A549 (cell line): ENCODE measurements at places on chromosomes 4 and X. TPM values are rescaled to one million over a fixed set of nuclear protein-coding genes. Genes with fewer than 3 reads are reported as not detected.

Gene CXXC4
- 0.03 to 0.04 TPM (median 0.03 TPM) in 3 replicates for polyA plus RNA-seq

Gene RUFY3
- 8.1 to 8.7 TPM (median 8.1 TPM) in 3 replicates for polyA plus RNA-seq

- DNase-seq = no peak
Observed at GRCh38 chr4:16665942-16666551, 232.4 kb downstream of the LDB2 start.

DNA sequence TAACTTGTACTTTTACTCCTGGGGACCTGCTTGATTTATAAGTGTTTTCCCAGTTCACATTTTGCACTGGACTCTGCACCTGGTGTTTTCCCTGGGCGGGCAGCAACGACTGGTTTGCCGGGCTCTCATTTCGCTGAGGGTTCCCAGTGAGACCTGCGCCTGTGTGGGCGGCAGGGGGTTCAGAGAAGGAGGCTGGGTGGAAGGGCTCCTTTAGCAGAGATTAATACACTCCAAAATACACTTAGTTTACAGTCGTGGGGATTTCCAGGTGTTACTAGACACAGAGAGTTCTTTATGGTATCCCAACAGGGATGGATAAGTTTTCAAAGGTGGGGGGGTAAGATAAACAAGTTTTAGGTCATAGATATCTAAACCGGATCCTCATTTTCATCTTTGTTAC is 53.0 kb upstream of the SHISA3 start:
- no peak for DNase-seq

Gene ARX
- 0.21 to 0.46 TPM (median 0.40 TPM) in 3 replicates for polyA plus RNA-seq

GRCh38 chr4:169854090-169854489 is 96.3 kb upstream of the HPF1 start:
- no peak for DNase-seq

DNA sequence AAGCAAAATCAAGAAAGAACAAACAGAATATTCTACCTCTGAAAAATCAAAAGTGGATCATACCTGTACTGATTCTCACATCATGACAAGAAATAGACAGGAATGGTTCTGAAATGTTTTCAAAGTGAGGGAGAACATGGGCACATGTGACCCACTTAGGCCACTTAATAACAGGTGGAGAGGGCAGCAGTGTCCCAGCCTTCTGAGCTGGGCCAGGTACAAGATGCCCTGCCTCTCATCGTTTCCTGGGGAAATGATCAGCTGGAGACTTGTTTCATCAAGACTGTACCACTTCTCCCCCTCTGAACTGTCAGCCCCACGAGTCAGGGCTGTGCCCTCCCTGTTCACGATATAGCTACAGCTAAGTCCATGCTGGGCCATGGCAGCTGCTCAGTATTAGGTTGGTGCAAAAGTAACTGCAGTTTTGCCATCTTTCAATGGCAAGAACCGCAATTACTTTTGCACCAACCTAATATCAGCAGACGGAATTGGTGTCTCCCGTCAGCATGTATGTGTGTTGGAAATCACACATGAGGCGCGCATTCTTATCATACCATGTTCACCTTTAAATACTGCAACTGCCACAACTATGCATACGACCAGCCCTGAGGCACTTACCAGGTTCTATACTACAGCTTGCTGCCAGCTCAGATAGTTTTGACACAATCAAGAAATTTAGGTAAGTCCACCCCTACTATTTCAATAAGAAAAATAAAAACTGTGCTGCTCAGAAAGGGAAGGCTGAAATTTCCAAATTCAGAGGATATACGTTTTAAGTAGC is 71.4 kb downstream of the GATB start:
- no peak for DNase-seq

GRCh38 chr4:25727711-25728493 is 72.3 kb downstream of the SLC34A2 start:
- no peak for DNase-seq

DNA sequence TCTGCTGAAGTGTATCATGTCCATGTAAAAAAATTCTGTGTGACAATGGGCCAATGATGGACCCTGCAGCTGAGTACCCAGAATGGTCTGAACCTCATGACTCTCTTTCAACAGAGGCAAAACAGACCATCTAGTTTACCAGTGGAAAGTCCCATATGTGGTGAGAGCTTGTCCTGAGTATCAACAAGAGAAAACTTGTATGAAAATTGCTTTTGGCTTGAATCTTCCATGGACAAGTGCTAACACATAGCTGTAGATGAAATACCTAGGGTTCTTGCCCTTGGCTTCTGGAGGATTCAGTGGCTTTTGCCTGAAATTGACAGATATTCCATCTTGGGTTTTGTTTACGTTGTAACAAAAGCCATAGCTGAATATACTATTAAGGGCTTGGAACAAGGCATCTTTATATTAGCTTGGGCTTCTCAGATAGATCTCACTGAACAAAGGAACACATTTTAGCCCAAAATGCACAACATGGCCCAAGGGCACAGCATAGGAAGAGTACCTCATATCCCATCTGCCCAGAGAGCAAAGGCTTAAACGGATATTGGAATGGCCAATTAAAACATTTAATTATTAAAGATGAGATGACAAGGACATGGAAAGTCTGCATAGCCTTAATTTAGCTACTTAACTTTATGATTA is 128.5 kb upstream of the HPGD start:
- no peak for DNase-seq

Gene OPRPN
- not detected in 3 replicates for polyA plus RNA-seq

DNA sequence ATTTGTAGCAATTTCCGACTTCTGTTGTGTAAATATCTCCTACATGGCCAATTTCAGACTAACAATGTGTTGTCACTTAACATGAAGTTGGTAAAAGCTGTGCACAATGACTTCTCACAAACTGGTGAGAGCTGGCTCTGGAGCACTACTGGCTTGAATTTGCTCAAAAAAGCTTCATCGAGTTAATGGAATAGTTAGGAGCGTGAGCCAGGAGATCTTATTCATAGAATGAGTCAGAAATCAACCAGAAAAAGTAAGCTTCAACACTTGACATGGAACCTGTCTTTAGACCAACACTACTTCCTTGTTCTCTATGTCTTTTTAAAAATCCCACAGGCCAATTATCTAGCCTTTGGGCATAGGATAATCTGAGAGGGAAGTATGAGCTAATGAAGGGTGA is 7.9 kb upstream of the CHRDL1 start:
- DNase-seq = no peak

GRCh38 chr4:4867375-4868039 is 8.0 kb downstream of the MSX1 start:
- DNase-seq = no peak

GRCh38 chrX:112820364-112821268 is 20.0 kb downstream of the AMOT start:
- DNase-seq = no peak

DNA sequence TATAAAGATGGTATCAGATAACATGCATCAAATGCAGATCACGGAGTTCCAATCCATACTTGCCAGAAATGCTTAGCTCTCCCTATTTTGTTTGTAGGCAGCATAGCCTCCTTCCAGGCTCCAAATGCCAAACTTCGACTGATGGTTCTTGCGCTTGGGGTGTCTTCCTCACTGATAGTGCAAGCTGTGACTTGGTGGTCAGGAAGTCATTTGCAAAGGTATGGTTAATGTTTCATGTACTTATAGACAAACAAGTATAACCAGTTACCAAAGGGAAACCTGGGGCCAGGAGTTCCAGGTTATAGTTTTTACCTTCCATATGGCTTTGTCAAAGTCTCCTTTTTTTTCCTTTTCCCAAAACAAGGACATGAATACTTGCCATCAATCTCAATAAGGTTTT is 5.3 kb downstream of the CWH43 start:
- DNase-seq = no peak

Gene CT45A2
- polyA plus RNA-seq = not detected in 3 replicates

- no peak for DNase-seq
Observed at GRCh38 chr4:144338148-144338547, 197.6 kb upstream of the GYPA start.

Gene P2RY4
- not detected in 3 replicates for polyA plus RNA-seq

- no peak for DNase-seq
Observed at GRCh38 chrX:16558489-16558888, 91.5 kb upstream of the S100G start.

DNA sequence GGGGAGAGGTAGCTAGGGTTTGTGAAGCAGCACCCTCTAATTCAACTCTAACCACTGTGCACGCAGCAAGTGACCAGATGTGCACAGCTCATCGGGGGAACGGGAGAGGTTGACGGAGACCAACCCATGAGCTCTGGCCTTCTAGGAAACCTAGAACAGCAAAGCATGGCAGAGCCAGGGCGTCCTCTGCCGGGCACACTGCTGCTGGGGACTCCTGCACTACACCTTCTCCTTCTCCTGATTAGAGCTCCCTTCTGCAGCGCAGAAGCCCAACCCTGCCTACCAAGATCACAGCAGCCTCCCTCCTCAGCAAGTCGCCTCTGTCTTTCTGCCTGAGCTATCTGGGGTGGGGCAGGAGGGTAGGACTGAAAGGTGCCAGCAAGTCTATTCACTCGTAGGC is 252.3 kb upstream of the PSAPL1 start:
- no peak for DNase-seq

Gene F9
- polyA plus RNA-seq = not detected in 3 replicates

Gene NLRP2B
- polyA plus RNA-seq = not detected in 3 replicates

GRCh38 chrX:136781180-136781797 is 557 bp upstream of the ARHGEF6 start:
- DNase-seq = no peak

- DNase-seq = no peak
Observed at GRCh38 chrX:96621811-96622210, 62.8 kb upstream of the DIAPH2 start.

Gene F8A2
- polyA plus RNA-seq = not detected in 3 replicates

DNA sequence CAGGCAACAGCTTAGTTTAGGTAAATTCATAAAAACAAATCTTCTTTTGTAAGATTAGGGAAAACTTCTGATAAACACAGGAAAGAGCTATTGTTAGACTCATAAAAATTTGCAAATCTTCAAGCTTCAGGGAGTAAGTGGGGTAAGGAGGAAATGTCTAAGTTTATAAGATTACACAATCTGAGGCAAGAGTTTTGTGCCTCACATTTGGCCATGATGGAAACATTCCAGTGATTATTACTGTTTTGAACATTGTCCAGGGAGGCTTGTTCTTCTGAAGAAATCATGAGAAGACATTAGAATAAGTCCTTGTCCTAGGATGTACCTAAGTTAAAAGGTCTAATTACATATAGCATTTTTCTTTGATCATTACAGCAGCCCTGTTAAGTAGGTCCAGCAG is 72.8 kb downstream of the MAOB start:
- DNase-seq = no peak

DNA sequence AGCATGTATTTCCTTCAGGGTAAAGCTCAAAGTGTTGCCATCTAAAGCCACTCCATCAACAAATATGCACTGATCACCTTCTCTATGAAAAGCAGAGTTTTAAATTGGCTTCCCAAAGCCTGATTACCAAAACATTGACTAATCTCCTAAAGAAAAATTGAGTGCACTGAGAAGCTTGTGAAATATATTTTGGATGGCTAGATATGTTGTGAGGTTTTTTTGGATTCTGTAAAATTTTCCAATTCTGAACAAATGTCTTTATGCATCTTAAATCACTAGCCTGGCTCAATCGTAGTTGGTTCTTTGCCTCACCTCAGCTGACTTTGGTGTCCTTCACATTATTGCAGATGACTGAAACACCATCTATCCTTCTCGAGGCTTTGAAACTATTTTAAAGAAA is 14.9 kb upstream of the EXOSC9 start:
- DNase-seq = no peak

Gene PF4V1
- not detected in 3 replicates for polyA plus RNA-seq

- DNase-seq = no peak
Observed at GRCh38 chr4:88587306-88587705, 5.0 kb upstream of the HERC3 start.

DNA sequence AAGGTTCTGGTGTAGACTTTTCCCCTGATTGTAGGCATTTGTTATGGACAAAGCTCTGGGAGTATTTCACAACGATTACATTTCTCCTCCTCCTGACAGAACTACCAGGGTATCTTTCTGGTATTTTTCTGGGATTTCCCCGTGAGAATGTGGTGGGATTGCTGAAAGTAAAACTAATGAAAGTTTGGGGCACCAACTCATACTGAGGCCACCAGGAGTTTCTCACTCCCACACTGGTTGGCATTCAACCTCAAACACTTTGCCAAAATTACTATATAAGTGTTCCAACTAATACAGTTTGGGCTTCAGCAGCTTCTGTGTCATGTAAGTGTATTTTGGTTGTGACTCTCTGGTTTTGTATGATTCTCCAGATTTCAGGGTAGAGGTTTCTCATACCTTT is 855.1 kb downstream of the GLUD2 start:
- no peak for DNase-seq

Gene KIAA1210
- not detected in 3 replicates for polyA plus RNA-seq

- DNase-seq = no peak
Observed at GRCh38 chrX:16002185-16002584, 121.2 kb upstream of the GRPR start.

Gene SATL1
- polyA plus RNA-seq = 0.03 to 0.04 TPM (median 0.03 TPM) in 3 replicates

DNA sequence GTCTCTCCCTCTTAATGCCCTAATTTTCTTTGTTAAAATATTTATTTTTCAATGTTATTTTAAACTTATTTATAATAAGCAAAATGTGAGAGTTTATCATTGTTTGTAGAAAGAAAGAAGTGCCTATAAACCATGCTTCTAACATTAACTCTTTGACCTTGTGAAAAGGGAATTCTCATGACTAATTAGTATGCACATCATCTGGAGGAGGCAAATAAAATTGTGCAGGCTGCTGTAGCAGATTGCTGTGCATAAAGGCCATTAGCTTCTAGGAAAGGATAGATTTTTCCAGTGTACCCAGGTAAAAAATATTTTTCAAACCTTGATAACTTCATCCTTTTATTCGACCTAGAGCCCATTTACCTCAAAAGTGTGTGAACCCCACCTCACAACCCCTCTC is 84.6 kb upstream of the GUCY1A1 start:
- no peak for DNase-seq

- no peak for DNase-seq
Observed at GRCh38 chr4:69239557-69240168, 25.1 kb upstream of the UGT2B11 start.

Gene CACNA1F
- not detected in 3 replicates for polyA plus RNA-seq

GRCh38 chr4:123846092-123846491 is 449.5 kb downstream of the SPRY1 start:
- no peak for DNase-seq

Gene TAF7L
- polyA plus RNA-seq = 0.05 to 0.08 TPM (median 0.08 TPM) in 3 replicates

Gene CWH43
- not detected in 3 replicates for polyA plus RNA-seq

- DNase-seq = no peak
Observed at GRCh38 chr4:58766763-58767162, 1656.6 kb upstream of the IGFBP7 start.

Gene GNRHR
- not detected in 3 replicates for polyA plus RNA-seq

GRCh38 chrX:40694802-40695201 is 40.5 kb downstream of the MED14 start:
- no peak for DNase-seq

DNA sequence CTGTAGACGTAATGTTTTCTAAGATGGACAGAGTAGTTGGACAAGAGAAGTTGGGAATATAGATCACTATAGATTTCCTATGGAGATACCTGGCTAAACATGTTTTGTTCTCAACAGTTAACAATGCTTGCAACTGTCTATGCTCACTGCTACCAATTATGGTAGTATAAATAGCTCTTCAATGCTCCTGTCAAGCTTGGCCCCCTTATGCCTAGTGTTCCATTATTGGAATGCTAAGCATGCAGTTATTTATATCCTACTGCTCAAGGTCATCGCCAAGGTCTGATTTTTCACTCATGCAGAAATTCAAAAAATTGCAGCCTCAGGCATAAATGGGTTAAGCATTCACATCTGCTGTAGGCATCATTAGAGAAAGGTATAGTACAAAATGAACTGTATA is 519.0 kb downstream of the IL15 start:
- no peak for DNase-seq

GRCh38 chrX:71178908-71179307 is 34.3 kb downstream of the NLGN3 start:
- peak; percentile 76 for DNase-seq

- no peak for DNase-seq
Observed at GRCh38 chrX:94695910-94696309, 1021.9 kb downstream of the FAM133A start.
